Immature natural killer cell (primary cell): ENCODE measurements at places on chromosomes 3 and 15.

DNA sequence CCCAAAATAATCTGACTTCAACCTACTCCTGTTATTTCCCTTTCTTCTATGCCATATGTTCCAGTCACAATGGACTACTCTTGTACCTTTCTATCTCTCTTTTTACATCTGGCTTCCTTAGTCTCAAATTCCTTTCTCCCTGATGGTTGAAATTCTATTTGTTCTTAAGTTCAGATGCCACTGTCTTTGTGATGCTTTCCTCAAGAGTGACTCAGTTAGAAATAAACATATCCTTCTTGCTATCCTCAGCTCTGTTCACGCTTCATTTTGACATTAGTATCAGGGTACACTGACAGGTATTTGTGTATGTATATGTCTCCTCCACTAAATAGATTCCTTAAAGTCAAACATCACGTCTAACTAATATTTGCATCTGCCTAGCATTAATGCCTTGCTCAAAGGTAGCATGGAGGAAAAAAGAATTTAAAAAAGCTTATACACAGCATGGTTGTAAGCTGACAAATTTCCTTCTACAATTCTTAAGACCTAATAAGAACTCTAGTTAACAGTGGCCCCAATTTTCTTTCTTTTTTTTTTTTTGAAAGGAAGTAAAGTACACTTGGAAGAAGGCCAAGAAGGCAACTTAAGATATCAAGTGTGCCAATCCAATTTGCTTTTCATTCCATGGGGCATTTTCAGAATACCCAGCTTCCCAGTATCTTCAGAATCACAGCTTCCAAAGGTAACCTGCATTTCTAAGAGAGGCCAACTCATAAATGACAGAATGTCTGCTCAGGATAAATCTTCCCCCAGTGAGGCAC is 58.0 kb downstream of the CHAC1 start:
- no peak for DNase-seq
- H3K4me3 ChIP-seq: no peak overlapping the region
- H3K27me3 ChIP-seq: no peaks in the 10 kb centered on the region
- H3K27ac ChIP-seq: no peak overlapping the region

DNA sequence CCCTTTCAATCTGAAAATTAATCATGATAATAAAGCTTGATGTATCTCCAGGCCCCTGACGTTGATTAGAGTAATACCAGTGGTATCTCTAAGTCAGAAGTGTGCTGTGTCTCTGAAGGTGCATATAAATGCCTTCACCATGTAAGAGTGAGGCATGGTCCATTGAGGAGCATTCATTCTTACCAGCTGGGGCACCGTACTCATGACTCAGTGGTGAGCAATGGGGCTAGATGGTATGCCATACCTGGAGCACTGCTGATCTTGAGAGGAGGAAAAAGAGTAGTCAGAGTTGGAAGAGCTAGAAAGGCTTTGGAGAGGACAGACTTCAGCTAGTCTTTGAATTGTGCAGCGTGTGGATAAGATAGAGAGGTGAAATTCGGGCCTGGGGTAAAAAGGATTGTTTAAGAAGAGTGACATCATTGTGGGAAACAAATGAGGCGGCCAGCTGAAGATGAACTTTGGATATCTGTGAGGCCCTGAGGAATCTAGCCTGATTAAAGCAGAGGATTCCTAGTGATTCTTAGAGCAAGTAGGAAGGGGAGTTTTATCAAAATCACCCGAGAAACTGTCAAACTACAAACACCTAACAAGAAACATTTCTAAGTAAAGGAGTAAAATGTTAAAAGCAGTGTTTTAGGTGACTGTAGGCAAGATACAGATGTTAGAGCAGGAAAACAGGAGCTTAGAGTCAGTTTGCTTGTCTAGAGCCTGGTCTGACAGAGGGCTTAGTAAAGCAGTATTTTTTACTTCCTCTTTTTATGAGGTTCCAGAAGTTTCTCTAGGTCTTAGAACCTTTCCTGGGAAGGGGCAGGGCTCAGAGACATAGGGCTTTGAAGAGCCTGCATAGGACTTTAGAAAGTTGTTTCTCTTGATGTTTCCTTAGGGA is 13.6 kb downstream of the TMOD3 start:
- no peak overlapping the region for H3K27ac ChIP-seq
- DNase-seq: no peak
- no peaks in the 10 kb centered on the region for H3K36me3 ChIP-seq
- H3K27me3 ChIP-seq: no peaks in the 10 kb centered on the region
- H3K4me1 ChIP-seq: peaks cover 68% of the 10 kb centered on the region

DNA sequence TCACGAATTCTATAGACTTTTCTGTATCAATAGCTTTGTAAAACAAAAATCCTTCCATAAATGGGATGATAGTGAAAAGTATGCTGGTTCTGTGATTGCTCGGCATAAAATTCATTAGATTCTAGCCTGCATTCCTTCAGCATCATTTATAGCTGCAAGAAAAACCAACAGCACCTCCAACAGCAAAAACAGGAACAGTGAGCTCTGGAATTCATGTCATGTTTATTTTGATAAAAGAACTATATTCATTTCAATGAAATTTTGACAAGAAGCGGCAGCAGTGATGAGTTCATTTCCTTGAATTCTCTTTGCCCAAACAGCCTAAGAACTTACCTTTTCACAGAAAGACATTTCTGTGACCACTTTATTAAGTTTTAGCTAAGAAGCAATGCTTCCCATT is 515.2 kb upstream of the CCDC54 start:
- DNase-seq: no peak
- peaks cover 3% of the 10 kb centered on the region for H3K27me3 ChIP-seq
- H3K4me1 ChIP-seq: no peaks in the 10 kb centered on the region
- H3K36me3 ChIP-seq: no peaks in the 10 kb centered on the region
- H3K27ac ChIP-seq: no peak overlapping the region

GRCh38 chr3:187079090-187080022 is 59.9 kb downstream of the RPL39L start:
- peak overlapping the region; percentile 80 for H3K27ac ChIP-seq
- peaks cover 3% of the 10 kb centered on the region for H3K4me1 ChIP-seq
- DNase-seq: no peak

DNA sequence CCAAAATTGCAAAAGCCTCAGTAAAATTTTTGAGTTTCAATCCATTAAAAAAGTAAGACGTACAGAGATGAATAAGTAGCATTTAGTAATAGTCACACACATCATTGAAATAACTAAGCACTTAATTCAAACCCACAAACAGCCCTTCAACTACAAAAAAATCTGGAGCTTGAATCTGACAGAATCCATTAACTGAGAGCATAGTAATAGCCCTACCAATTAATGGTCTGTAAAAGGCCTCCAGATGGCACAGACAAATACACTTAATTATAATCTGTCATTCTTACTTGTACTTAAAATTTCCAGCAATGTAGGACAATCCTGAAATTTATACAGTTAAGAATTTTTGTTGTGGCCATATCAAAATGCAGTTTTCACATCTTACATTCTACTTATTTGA is 246.9 kb downstream of the VGLL3 start:
- H3K4me3 ChIP-seq: no peak overlapping the region
- no peaks in the 10 kb centered on the region for H3K27me3 ChIP-seq
- no peaks in the 10 kb centered on the region for H3K36me3 ChIP-seq
- H3K27ac ChIP-seq: no peak overlapping the region
- DNase-seq: no peak

- H3K27ac ChIP-seq: no peak overlapping the region
- H3K4me3 ChIP-seq: no peak overlapping the region
- no peaks in the 10 kb centered on the region for H3K36me3 ChIP-seq
Observed at GRCh38 chr3:64509206-64509605, 178.6 kb downstream of the ADAMTS9 start.

DNA sequence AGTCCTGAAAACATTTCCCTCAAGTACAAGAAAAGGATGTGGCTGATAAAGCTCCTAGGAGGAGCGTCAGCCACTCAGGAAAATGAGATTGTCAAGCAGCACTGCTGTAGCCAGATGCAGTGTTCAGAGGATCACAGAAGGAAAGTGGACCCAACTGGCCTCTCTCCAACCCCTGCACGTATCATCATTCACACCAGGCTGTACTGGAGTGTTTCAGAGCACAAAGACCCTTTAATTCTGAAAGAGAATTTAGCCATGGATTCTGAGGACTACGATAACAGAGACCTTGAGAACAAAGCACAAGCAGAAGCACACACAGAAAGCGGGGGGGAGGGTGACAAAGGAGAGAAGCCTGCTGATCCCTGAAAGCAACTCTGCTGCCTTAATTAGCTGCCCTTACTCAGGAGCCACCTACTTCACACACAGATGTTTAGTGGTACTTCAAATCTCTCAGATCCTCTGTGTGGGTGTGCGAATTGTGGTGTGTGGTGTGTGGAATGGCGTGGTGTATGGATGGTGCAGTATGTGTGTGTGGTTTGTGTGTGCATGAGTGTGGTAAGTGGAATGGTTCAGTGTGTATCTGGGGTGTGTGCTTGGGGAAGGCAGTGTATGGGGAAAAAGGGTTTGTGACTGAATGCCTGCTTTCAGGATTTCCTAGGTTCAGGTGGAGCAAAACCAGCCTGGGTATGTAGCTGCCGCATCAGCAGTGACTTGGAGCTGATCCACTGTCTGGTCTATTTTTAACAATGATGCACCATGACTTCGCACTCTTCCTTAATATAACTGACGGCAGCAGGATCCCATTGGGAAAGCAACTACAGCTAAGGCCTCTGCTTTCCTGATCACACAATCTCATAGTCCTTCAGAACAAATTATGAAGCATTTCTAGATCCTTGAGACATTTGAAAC is 192.5 kb downstream of the RSL24D1 start:
- DNase-seq: no peak
- no peak overlapping the region for H3K4me3 ChIP-seq
- no peaks in the 10 kb centered on the region for H3K27me3 ChIP-seq
- no peaks in the 10 kb centered on the region for H3K36me3 ChIP-seq
- H3K4me1 ChIP-seq: peaks cover 49% of the 10 kb centered on the region
- H3K27ac ChIP-seq: peak overlapping the region; percentile 32

DNA sequence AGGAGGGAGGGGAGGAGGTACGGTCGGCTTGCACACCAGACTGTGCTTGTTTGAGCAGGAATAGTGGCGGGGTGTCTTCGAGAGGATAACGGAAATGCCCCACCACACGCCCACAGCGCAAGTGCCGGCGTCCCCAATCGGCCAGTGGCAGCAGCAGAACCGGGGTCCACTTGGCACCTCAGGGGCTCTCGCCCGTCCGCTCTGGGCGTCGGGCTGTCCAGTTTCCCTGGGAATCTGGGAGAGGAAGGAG is 53.7 kb downstream of the CCDC54 start:
- H3K4me3 ChIP-seq: peak overlapping the region; percentile 91
- peak; percentile 15 for DNase-seq
- peaks cover 19% of the 10 kb centered on the region for H3K27me3 ChIP-seq
- H3K27ac ChIP-seq: peak overlapping the region; percentile 20
- no peaks in the 10 kb centered on the region for H3K36me3 ChIP-seq

- H3K4me1 ChIP-seq: no peaks in the 10 kb centered on the region
- H3K36me3 ChIP-seq: no peaks in the 10 kb centered on the region
- H3K4me3 ChIP-seq: no peak overlapping the region
- H3K27me3 ChIP-seq: no peaks in the 10 kb centered on the region
Observed at GRCh38 chr15:59549301-59550185, 62.0 kb upstream of the GCNT3 start.

DNA sequence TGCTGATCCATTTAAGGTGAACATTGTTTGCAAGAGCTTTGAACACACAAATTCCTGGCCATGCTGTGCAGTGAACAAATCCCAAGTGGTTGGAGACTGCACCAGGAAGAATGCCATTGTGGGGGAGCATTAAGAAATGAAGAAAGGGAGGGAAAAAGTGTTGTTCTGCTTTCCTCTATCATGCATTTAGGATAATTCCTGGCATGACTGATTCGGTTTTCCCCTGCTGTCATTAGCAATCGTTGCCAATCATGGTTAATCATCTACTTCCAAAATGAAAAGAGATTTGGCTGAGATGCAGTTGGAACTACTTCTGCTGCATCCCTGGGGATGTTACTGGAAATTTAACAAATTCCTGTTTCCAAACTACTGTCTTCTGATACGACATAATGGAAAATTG is 73.7 kb upstream of the ZPLD1 start:
- H3K27ac ChIP-seq: no peak overlapping the region
- no peak overlapping the region for H3K4me3 ChIP-seq
- H3K36me3 ChIP-seq: no peaks in the 10 kb centered on the region
- H3K4me1 ChIP-seq: no peaks in the 10 kb centered on the region

DNA sequence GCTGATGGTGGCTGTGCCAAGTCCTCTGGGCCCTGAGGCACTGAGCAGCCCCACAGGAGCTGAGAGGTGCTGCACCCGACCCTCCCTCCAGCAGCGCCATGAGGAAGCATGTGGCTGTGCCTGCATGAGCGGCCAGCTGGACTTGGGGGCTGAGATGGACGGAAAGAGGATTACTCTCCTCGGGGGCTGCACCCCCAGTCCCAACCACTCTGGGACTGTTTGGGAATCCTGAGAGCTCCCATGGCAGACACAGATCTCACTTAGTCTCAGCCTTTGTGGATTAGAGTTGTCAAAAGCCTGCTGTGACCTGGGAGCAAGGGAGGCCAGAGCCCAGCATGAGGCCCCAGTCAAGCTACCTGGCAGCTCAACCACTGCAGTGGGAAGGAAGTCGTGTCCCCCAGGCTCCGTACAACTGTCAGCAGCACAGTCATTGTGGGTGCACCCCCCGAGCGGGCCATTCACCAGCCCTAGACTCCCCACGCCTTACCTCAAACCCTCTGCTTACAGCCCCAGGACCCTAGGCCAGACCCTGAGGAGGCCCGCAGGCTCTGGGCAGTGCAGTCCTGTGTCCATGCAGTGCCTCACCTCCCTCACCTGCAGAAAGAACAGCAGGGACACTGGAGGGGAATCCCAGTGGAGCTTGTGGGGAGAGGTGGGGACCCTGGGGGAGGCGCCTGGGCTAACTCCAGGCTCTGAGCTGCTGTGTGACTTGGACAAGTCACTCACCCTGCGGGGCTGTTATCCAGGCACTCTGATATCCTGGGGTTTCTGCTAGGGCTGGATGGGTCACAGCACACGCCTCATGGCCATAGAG is 17.1 kb downstream of the PRR23E start:
- H3K27me3 ChIP-seq: no peaks in the 10 kb centered on the region
- no peaks in the 10 kb centered on the region for H3K4me1 ChIP-seq
- no peak for DNase-seq
- no peak overlapping the region for H3K27ac ChIP-seq

DNA sequence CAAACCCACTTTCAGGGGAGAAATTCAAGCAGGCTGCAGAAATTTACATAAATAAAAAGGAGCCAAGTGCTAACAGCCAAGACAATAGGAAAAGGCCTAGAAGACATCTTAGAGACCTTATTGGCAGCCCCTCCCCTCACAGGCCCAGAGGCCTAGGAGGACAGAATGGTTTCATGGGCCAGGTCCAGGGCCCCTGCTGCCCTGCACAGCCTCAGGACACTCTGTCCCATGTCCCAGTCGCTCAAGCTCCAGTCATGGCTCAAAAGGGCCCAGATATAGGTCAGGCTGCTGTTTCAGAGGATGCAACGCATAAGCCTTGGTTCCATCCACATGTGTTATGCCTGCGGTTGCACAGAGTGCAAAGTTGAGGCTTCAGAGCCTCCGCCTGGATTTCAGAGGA is 55.8 kb downstream of the SLC41A3 start:
- DNase-seq: no peak
- H3K4me1 ChIP-seq: peaks cover 23% of the 10 kb centered on the region
- peaks cover 46% of the 10 kb centered on the region for H3K36me3 ChIP-seq

DNA sequence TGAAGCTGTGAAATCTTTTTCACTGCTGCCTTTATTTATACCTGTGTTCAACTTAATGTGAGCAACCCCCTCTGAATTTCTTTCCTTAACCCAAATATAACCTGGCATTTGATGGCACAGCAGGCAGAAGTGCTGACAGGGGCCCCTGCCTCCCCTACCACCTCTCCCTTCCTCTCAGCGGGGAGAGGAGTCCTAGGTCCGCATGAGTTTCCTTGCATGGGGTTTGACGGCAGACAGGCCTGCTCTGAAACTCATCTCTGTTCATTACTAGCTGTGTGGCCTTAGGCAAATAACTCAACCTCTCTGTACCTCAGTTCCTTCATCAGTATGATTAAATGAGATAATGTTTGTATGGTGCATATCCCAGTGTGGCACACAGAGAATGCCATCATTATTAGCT is 79.7 kb downstream of the SEC22A start:
- H3K27me3 ChIP-seq: no peaks in the 10 kb centered on the region
- H3K27ac ChIP-seq: no peak overlapping the region
- no peak overlapping the region for H3K4me3 ChIP-seq
